ENCODE measurements at places on chromosomes 4 and X.
A peak's percentile ranks its signal among the peaks of the same experiment; 100 is the strongest.

GRCh38 chr4:138200236-138200590 is 41.9 kb downstream of the SLC7A11 start:
- no peak for DNase-seq

GRCh38 chr4:135238940-135239339 is 1037.4 kb upstream of the PABPC4L start:
- DNase-seq: no peak

DNA sequence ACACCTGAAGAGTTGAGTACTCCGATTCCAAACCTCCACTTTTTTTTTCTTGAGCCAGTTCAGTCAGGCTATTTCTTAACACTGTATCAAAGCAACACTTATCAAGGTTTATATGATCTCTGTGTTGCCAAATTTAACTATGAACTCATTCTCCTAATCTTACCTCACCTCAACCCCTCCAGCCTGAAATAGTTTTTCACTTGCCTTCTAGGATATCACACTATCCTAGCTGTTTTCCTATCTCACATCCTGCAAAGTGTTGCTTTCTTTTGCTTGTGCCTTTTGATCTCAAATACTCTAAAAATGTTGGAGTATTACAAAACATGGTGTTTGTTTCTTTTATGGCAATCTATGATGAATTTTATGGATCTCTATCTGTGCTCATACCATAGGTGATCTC is 415.0 kb downstream of the CFAP47 start:
- DNase-seq: no peak

DNA sequence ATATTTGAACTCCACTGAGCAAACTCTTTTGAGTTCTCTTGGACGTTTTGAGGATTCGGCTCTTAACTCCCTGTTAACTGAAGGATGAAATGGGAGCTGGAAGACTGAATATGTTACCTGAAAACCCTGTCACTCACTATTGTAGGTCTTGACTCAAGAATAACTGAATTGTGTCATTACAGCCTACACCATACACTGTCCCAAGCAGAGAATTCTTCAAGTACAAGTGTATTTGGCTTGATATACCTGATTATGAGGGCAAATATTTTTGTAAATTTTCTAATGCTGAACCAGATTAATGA is 276.1 kb downstream of the CFAP299 start:
- no peak for DNase-seq

DNA sequence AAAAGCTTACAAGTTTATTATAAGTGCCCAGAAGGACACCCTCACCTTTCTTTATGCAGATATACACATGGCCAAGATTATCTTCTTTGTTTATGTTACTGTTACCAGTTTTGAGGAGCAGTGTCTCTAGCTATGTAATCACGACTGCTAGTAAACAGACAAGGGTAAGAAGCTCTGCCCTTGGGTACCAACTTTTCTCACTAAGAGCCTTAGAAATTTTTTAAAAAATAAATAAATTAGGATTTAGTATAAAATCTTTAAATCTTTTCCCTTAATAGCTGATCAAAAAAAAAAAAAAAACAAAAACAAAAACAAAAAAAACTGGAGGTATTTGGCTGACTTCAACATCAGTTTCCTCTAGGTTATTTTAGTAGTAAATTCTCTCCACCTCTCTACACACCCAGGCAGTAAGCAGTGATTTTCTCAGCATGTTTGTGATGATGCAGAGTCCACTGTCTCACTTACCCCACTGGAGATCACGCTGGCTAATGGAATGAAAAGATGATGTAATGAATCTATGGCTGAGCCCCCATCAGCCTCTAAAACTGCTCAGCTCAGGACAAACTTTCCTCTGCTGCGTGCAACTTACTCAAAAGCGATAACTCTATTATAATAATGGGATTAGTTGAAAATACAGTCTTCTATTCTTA is 125.9 kb downstream of the FRYL start:
- DNase-seq: no peak

GRCh38 chr4:127880763-127881562 is at the start of gene PLK4:
PLK4 (plus strand) TSS chr4:127880893; CDS start chr4:127881135, 242 bp downstream.
- peak; percentile 97 for DNase-seq

DNA sequence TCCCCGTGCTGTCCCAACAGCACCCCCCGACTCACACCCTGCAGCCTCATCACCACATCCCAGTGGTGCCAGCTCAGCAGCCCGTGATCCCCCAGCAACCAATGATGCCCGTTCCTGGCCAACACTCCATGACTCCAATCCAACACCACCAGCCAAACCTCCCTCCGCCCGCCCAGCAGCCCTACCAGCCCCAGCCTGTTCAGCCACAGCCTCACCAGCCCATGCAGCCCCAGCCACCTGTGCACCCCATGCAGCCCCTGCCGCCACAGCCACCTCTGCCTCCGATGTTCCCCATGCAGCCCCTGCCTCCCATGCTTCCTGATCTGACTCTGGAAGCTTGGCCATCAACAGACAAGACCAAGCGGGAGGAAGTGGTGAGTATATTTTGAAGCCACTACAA is 5.4 kb downstream of the AMELX start:
- no peak for DNase-seq

DNA sequence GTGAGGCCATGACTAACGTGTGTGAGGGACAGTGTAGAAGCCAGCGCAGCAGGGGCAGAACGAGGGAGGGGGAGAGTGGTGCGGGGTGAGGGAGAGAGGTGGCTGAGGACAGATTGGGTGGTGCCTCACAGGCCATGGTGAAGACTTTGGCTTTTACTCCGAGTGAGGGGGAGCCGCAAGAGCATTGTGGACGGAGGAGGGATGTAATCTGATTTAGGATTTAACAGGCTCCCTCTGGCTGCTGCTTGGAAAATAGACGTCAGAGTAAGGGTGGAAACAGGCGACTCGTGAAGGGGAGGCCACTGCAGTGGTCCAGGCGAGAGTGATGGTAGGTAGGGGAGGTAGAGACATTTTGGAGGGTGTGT is 13.0 kb downstream of the PPP1R3F start:
- peak; percentile 50 for DNase-seq

- DNase-seq: no peak
Observed at GRCh38 chrX:103406256-103406655, 29.9 kb downstream of the BEX3 start.

DNA sequence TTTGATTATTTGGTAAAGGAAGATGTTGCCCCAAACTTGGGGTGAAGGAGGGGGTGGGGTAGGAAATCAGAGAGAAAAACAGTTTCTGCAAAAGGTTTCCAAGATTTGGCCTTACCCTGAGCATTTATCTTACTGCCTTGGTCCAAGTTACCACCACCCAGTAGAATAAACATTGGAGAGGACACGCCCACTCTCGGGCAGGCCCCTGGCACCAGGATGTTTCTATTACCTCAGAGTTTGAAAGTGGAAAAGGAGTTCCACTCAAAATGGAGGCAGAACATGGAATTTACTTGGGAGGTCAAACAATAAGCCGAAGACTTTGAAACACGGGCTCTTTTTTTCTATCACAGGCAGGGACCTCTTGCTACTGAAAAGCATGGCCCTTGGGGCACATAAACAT is 113.7 kb downstream of the CHRNA9 start:
- no peak for DNase-seq

GRCh38 chr4:63430105-63430504 is 979.1 kb downstream of the TECRL start:
- DNase-seq: peak; percentile 50

- DNase-seq: no peak
Observed at GRCh38 chr4:128166982-128167381, 105.9 kb downstream of the LARP1B start.

DNA sequence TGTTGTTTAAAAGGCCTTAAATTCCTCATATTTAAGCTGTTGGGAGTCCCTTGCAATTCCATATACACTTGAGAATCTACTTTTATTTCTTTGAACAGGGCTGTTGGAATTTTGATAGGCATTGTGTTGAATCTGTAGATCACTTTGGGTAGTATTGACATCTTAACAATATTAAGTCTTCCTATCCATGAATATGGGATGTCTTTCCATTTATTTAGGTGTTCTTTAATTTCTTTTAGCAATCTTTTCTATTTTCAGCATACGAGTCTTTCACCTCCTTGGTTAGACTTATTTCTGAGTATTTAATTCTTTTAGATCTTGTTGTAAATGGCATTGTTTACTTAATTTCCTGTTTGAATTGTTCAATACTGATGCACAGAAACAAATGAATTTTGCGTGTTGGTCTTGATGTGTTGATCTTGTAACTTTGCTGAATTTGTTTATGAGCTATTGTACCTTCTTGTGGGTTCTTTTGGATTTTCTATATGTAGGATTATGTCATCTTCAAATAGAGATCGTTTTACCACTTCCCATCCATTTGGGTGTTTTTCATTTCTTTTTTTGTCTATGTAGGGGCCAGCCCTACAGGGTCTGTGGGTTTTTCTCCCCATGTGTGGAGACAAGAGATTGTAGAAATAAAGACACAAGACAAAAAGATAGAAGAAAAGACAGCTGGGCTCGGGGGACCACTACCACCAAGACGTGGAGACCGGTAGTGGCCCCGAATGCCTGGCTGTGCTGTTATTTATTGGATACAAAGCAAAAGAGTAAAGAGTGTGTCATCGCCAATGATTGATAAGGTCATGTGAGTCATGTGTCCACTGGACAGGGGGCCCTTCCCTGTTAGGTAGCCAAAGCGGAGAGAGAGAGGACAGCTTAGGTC is 18.2 kb upstream of the CTBP1 start:
- DNase-seq: no peak

- no peak for DNase-seq
Observed at GRCh38 chr4:15434091-15434490, 6.3 kb downstream of the C1QTNF7 start.

GRCh38 chrX:40368611-40369061 is 212.1 kb upstream of the ATP6AP2 start:
- DNase-seq: no peak

DNA sequence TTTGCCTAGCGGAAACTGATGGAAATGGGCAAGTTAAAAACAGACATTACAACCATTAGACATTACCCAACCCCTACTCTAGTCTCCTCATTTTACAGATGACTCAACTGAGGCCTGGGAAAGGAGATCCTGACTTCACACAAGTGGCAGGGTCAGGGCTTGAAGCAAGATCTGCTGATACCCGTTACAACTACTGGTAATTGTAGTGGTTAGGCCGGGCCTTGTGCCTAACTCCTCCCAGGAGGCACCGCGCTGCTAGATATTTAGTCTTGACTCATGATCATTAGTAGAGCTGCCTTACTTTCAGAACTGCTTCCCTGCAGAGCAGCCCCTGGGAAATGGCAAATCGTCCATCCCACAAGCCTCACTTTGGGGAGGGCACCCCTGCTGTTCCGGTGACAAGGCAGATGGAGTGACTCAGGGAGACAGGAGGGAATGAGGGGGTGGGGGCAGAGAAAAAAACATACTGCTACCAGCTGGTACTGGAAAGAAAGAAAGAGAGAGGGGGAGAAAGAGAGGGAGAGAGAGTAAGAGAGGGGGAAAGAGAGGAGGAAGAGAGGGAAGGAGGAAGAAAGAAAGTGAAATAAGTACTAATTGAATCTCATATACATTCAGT is 12.2 kb downstream of the ARHGEF6 start:
- peak; percentile 82 for DNase-seq

GRCh38 chr4:8215001-8215427 is 15.9 kb downstream of the SH3TC1 start:
- no peak for DNase-seq

- no peak for DNase-seq
Observed at GRCh38 chrX:132365490-132365889, 123.3 kb downstream of the MBNL3 start.

- DNase-seq: no peak
Observed at GRCh38 chr4:69321153-69321729, 41.0 kb downstream of the UGT2B28 start.

- no peak for DNase-seq
Observed at GRCh38 chr4:110676241-110676640, 53.4 kb upstream of the PITX2 start.

GRCh38 chr4:76523593-76523992 is 88.6 kb downstream of the SHROOM3 start:
- DNase-seq: no peak

GRCh38 chr4:160835789-160836188 is 1328.0 kb downstream of the FSTL5 start:
- DNase-seq: no peak

GRCh38 chrX:48956728-48957414 is 536 bp downstream of the OTUD5 start:
- DNase-seq: no peak

DNA sequence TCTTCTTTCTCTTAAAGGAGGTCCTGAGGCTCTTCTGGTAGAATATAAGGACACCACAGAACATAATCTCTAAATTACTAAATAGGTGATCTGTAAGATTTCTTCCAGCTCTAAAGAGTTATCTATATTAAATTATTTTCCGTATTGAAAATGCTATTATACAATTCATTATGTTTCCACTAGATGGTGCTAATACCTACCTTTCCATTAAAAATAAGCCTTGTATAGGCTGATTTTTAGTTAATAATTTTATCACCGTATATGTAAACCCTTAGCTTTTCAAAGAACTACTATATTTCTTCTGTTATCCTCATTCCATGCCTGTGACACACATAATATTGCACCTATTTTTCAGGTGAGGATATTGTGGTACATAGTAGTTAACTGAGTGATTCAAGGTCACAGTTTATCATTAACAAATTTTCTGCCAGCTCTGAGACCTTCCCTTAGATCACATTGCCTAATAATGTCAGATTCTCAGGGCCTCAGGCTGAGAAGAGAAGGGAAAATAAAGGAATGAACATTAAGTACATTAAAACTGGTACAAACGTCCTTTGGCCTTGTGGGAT is 138.8 kb downstream of the TEX11 start:
- DNase-seq: peak; percentile 46

DNA sequence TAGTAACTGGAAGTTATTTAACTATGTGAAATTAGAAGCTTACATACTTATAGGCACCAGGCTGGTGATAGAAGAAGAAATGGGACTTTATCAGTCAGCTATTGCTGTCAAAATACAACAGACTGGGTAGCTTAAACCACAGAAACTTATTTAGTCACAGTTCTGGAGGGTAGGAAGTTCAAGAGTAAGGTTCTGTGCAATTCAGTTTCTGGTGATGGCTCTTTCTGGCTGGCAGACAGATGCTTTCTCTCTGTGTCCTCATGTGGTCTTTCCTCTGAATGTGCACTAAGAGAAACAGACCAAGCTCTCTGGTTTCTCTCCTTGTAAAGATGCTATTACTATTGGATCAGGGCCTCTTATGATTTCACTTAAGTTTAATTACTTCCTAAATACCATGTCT is 92.1 kb upstream of the ANKRD50 start:
- DNase-seq: no peak

DNA sequence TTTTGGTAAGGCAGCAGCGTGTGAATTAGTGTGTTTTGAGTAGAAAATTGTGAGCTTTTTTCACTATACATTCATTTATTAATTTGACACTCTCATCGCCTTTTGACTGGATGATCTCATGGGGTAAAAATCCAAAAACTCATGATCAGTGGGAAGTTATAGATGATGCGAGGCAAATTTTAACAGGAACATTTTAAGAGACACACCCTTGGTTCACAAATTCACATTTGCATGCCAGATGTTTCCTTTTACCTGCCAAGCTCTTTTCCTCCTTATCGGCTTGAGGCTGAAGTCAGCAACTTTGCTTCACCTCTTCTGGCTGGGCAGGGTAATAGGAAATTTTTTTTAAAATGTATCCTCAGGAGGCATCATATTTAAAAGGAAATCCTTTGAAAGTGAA is 318.0 kb upstream of the HS3ST1 start:
- DNase-seq: no peak
